Cerebellum (tissue), 4 donors: ENCODE measurements at places on chromosomes 11 and 22. TPM values are rescaled to one million over a fixed set of nuclear protein-coding genes. Genes with fewer than 3 reads are reported as not detected.

Gene FAM180B
- not detected for total RNA-seq

DNA sequence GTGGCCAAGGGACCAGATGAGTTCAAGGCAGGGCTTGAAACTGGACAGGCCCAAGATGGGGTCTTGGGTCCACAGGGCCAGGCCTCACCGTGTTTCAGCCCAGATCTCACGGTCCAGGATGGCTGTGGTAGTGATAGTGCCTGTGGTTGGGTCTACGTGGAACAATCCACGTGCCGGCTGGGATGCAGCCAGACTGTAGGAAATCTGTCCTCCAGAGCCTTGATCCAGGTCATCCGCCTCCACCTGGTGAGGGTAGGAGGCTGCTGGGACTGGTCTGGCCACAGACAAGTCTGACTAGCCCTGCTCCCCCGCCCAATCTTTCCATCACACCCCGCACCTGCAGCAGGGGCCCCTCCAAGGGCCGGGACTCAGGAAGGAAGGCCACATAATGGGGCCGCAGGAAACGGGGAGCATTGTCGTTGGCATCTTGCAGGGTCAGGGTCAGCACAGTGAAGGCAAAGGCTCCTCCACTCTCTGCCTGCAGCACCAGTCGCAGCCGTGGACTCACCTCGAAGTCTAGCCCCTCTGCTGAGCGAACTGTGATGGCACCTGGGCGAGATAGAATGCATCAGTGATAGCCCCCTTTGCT is 6.7 kb upstream of the TPP1 start:
- DNase-seq: no peak

Gene IL17REL
- total RNA-seq: 0.27 TPM

- DNase-seq: peak; percentile 2
Measured at GRCh38 chr11:6926208-6927029, at the start of gene ZNF215. TSS of gene ZNF215 (plus strand) at chr11:6926426. CDS start at chr11:6932273, 5,847 bp downstream.

- no peak for DNase-seq
Measured at GRCh38 chr22:20587206-20587958, 80.0 kb downstream of the MED15 start.

DNA sequence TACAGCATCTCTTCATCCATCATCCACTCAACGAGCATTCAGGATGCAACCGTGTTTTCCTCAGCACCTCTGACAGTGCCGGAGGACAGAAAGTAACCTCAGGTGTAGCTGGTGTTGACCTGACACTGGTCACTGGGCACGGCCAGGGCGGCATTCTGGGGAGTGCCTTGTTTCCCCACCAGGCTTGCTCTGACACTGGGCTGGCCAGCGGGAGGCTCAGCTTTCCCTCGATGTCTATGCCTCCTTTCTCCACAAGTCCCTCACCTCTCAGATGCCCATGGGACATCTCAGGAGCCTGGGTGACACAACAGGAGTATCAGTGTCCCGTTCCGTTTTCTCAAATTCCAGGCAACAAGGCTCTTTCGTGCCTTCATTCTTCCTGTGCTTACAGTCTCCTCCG is 28.9 kb downstream of the CD6 start:
- no peak for DNase-seq

DNA sequence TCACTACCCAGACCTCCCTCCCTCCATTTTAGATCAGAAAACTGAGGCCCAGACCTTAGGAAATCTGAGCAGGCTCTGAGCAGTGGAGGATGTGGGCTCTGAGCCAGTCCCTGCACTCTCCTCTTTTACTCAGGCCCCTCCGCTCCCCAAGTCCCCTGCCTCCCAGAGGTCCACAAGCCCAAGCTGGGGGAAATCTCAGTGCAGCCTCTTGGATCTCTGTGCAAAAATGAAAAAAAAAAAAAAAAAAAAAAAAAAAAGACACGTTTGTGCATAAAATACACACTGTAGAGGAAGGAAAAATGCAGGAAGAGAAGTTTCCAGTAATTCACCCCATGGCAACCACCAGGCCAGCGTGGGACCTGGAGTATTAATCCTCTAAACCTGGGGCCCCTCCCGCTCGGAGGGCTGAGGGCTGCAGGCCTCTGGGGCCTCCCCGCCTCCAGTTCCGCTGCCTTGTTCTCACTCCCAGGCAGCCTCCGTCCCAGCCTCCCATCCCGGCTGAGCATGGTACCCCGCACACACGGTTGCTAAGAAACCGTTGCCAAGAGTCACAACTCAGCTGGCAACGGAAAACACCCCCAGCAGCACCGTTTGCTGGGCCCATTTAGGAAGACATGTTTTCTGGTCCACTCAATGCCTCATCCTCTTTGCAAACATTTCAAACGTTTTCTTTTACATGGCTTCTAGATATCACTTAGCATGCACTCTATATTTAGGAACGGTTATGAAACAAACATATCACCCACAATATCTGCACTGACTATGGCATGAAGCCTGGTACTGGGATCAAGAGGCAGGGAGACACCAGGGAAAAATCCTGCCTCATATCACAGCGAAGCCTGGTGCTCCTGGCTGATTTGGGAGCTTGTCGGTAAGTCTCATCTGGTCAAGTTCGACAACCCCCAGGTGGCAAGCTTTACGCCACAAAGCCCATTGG is 227.5 kb downstream of the CTTN start:
- DNase-seq: no peak

- DNase-seq: peak; percentile 72
Measured at GRCh38 chr22:39244496-39245129, at the start of gene PDGFB. TSS of gene PDGFB (minus strand) at chr22:39244982. CDS start at chr22:39243963, 1,019 bp downstream.

GRCh38 chr11:6196396-6196795 is 2.6 kb upstream of the OR52W1 start:
- no peak for DNase-seq

DNA sequence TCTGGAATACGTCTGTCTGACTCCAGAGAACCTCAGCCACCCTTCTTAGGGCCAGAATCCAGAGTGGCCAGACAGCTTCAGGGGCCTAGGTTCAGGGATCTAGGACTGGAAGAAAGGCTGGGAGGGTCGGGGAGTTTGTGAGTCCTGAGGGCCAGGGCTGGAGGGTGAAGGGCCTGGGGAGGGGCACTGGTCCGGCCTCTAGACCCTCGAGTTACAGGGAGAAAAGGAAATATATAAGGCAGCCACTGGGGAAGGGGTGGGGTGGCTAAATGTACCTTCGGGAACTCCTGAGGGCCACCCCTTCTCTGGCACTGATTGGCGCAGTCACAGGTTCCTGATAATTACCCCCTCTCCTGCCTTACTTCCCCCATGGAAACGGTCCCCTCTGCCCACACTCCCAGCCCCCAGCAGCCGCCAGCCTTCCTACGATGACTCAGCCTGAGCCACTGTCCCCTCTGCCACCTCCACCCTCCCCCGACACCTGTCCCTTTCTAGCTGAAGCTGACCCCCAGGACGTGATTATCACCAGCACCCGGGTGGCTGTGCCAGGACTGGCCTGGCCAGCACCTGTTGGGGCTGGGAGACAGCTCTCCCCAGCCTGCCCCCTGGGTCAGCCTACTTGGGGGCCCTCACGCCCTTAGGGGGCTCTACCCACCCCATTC is 26.4 kb downstream of the MB start:
- no peak for DNase-seq

Gene TBX10
- not detected for total RNA-seq

GRCh38 chr11:76859708-76860227 is 950 bp upstream of the ACER3 start:
- DNase-seq: no peak

DNA sequence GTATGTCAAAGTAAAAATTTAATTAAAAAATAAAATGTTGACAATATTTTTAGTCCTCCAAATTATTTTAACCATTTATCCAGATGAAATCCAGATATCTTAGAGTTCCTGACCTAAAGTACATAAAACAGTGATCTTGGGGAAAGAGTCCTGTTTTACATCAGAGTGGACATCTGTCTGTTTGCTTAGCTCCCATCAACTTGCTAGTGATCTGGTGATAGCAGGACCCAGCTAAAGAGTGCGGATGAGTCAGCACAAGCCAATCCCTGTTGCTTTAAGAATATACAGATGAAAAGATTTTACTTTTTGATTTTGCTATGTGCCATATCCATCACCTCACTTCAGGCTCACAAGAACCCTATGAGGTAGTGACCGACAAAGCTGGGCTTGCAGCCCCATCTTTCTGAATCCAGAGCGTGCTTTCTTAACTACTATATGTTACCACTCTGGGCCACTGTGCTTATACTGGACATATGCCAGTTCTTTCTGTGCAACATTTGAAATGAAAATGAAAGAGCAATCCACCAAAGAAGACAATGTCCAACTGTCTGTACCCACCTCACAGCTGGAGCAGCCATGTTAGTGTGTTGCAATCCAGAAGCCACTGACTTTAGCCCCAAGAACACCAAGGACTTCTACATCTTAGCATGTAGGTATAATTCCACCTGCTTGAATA is 167.6 kb upstream of the SESN3 start:
- DNase-seq: no peak

Gene MFNG
- total RNA-seq: 5.4 TPM

DNA sequence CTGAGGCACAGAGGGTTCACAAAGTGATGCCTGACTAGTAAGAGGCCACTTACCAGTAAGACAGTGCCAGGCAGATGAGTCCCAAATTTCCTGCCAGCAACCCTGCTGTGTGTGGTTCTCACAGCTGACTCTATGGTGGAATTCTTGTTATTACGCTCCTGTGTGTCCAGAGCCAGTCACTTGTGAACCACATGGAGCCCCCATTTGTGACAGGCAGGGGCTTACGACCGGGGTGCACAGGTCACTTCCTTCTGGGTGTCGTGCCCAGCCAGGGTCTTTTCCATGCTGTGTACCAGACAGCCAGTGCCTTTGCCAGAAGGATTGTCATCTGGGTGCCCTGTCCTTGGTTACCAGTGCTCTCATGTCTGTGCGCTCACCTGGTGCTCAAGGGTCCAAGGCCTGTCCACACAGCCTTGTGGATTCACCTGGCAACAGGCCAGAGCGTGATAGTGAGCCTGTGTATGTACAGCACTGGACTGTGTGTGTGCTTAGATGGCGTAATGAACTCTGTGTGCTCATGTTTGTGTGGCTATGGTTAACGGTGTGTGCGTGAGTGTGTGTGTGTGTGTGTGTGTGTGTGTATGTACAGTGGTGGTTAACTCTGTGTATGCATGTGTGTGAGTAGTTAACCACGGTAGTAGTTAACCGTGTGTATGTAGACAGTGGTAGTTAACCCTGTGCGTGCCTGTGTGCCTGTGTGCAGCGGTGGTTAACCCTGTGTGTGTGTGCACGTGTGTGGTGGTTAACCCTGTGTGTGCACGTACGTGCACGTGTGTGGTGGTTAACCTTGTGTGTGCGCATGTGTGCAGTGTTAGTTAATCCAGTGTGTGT is 18.6 kb downstream of the GRAMD4 start:
- no peak for DNase-seq

GRCh38 chr11:58047818-58048217 is 17.1 kb downstream of the OR6Q1 start:
- DNase-seq: no peak

DNA sequence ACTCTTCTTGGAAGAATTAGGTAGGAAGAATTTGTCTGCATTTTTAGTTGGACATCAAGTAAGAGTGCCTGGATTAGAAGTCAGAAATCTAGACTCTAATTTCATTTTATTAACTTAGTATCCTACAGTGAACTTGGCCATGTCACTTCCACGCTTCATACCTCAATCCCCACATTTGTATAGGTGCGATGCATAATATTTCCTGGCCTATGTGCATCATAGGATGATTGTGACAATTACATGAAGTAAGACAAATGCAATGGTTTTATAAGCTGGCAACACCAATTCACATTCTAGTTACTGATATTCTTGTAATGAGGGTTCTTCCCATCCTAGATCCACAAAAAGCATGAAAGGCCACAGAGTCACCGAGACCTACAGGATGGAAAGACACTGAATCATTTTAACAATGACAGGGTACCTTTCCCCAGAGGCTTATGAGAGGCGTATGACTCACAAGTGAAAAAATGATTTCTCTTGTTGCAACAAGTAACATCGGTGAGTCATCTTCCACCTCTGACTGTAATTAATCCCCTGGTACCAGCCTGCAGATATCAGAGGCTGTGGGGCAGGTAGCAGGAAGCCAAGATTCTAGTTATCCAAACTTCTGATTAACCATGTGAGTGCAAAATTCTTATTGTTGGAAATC is 56.0 kb upstream of the OR5AK2 start:
- DNase-seq: no peak

Gene GAL3ST1
- 2.8 TPM for total RNA-seq

Gene LRRC75B
- 10.8 TPM for total RNA-seq

Gene F2
- 0.18 TPM for total RNA-seq

- no peak for DNase-seq
Measured at GRCh38 chr22:40383905-40384304, 13.5 kb downstream of the SGSM3 start.

DNA sequence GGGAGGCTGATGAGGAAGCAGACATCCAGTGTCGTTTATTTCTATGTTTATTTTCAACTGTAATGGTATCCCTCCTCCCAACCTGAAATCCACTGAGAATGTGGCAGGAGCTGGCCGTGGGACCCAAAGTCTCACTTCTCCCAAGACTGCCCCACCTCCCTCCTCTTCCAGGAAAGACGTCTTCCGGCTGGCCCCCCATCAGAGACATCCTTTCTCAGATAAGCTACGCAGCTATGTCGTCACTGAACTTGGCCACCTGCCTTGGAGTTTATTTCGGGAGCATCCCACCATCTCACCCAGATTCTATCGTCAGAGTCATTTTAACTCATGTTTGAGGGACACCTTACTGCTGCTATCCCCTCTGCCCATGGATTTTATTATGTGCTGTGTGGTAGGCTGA is 13.9 kb downstream of the TMEM184B start:
- DNase-seq: no peak

Gene UBQLNL
- 0.36 TPM for total RNA-seq

Gene GVQW3
- 25.5 TPM for total RNA-seq

GRCh38 chr22:45934659-45935341 is 42.2 kb downstream of the WNT7B start:
- DNase-seq: peak; percentile 62

- peak; percentile 27 for DNase-seq
Measured at GRCh38 chr11:100438376-100438775, 248.7 kb upstream of the ARHGAP42 start.

Gene PKNOX2
- 6.4 TPM for total RNA-seq

- DNase-seq: peak; percentile 8
Measured at GRCh38 chr11:31340903-31341572, 28.5 kb downstream of the DCDC1 start.

Gene CCDC116
- total RNA-seq: 0.45 TPM

- no peak for DNase-seq
Measured at GRCh38 chr11:48307760-48308386, 1.9 kb downstream of the OR4S1 start.

- no peak for DNase-seq
Measured at GRCh38 chr22:40397396-40397795, 27.0 kb downstream of the SGSM3 start.

Gene TRPM5
- 0.27 TPM for total RNA-seq

GRCh38 chr22:45240810-45241631 is at the start of gene KIAA0930:
TSS of gene KIAA0930 (minus strand) at chr22:45240894. CDS start at chr22:45240703, 191 bp downstream.
- peak; percentile 97 for DNase-seq

Gene PATE4
- total RNA-seq: not detected

DNA sequence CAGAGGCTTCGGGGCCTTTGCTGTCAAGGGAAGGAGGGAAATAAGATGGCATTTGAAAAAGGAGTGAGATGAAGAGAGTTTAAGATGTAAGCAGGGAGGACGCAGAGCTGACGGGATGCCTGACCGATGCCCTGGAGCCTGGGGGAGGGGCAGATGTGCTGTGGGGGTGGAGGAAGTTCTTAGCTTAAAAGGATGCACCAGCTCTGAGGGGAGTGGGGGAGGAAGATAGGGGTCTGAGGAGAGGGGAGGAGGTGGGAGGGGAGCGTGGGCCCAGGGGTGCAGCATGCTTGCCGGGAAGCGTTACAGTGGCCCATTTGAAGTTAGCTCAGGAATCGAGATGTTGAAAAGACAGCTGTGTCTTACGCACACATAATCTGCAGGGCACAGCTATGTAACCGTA is 56.3 kb downstream of the RPS6KA4 start:
- no peak for DNase-seq

Gene AIFM3
- total RNA-seq: 6.4 TPM

Gene VSTM5
- total RNA-seq: 3.7 TPM

Gene UBQLN3
- total RNA-seq: 0.45 TPM
